ENCODE measurements at places on chromosomes 6 and 20.

DNA sequence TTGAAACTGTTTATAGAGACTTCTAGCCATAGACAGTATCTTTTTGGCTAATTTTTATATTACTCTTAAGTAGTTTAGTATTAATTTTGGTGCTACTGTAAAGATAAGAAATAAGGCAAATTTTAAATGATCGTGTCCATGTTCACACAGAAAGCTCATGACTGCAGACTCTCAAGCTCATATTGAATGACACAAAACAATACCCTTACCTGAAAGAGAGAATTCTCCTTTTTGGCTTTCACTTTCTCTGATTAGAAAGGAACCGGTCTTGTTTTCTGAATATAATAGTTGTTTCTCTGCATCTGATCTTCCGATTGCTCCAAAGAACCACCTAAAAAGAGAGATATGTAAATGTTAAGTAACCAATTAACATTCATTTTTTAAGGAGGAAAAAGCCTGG, 57.0 kb downstream of the FRK start:
- no peak for DNase-seq

DNA sequence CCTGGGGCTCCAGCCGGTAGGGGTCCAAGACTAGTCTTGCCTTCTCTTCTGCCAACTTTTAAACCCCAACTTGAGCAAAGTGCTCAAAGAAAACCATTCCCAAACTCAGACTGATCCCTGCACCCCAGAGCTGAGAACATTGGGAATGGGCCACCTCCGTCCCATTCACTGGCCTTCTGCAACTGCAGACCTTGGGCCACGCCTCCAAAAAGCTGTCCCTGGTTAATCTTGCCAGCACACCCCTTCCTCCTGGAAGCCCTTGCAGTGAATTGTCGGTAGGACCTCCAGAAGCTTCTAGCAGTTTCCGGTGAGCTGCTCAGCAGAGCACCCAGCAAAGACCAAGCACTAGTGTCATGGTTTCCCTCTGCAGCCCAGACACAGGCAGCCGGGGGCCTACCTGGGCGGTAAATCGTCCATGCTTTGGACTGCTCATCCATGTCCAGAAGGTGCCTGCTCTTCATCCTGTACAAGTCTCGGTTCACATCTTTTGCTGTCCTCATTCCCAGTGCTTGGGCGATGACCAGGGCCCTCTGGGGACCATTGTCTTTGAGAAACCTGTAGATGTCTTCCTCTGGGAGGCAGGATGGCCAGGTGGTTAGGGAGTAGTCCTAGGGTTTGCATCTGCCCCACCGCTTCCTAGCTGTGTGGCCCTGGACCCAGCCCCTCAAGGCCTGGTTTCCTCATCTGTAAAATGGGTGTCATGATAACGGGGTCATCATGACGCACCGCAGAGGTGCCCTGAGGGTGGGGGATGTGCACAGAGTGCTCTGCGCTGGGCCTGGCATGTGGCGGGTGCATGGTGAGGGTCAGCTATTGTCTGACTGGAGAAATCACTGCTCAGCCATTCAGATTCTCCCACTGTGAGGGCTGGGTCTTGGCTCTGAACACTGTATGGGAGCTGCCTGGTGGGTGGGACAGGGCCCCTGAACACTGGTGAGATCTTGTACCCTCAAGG, 5.5 kb downstream of the ZBP1 start:
- no peak for DNase-seq

GRCh38 chr6:45704056-45704800, 311.4 kb downstream of the CLIC5 start:
- DNase-seq, result no peak

DNA sequence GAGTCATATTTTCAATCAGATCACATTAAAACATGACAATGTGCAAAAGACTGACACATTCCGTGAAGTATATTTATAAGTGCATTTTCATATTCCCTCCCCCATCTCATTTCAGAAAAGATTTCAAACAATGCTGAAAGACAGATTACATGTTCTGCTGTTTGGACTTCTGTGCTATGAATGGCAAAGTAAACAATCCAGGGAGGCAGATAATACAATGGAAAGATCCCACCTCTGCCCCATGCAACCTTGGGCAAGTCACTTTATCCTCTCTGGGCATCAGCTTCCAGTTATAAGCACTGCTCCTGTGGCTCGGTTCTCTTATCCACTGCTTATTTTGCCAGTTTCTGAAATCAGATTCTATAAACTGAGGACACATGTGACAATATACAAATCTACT, 110.2 kb downstream of the RCAN2 start:
- DNase-seq, result no peak

- DNase-seq, result no peak
These were observed 16.0 kb downstream of the C6orf58 start for GRCh38 chr6:127592964-127593363.

Measured in posterior cingulate gyrus (tissue), 11 donors.